ENCODE measurements at places on chromosomes 6 and 20. TPM values are rescaled to one million over a fixed set of nuclear protein-coding genes. Genes with fewer than 3 reads are reported as not detected.

DNA sequence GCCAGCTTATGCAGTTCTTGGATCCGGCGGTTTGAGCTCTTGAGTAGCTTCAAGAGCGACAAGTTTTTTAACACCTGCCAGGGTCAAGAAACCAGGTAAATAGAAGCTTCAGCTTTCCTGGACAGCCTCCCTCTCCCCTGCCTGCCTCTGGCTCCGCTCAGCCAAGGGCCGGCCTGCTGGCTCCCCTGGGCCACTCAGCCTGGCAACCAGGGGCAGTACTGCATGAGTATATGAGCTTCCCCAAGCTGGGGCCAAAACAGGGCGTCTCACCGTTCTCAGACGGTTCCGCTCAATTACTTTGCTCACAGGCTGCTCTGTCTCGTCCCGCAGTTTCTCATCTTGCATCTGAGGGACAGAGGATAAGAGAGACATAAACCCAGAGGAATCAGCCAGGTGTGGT, 856 bp downstream of the TP53TG5 start:
- H3K4me1 ChIP-seq = peaks cover 8% of the 10 kb centered on the region
- H3K27ac ChIP-seq = no peak overlapping the region
- no peak for DNase-seq
- no peaks in the 10 kb centered on the region for H3K27me3 ChIP-seq
- no peaks in the 10 kb centered on the region for H3K36me3 ChIP-seq

DNA sequence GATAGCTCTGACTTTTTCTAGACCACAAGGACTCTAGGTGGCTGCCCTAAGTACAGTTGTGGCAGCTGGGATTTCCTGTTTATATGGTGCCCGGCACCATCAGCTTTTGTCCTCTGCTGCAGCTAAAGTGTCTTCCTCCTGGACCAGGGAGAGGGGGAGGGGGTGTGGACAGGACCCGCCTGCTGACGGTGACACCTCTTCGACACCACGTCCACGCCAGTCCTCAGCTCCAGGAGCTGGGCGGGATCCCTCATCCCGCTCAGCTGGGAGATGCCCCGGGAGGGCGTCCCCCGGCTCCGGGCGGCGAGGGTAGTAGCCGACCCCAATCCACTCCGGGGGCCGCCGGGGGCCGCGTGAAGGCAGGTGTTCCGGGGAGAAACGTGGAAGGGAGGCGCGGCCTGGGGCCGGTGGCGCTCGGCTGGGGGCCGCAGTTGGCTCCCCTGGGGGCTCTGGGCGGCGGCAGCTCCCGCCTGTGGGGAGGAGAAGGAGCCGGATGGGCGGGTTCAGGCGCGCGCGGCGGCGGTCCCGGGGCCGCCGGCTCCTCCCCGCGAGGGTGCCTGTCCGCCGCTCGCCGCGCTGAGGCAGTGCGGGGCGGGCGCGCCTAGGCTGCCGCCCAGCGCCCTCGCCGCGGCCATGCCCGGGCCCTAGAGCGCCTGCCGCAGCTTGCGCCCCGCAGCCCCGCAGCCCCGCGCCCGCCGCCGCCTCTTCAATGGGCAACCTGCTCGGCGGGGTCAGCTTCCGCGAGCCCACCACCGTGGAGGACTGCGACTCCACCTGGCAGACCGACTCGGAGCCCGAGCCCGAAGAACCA, at the start of gene OGFRL1:
Gene OGFRL1, plus strand, starts transcription at position 584 of the 811 bp plus-strand sequence. Its CDS starts 126 bp downstream, at position 710.
- peak; percentile 14 for DNase-seq
- peaks cover 11% of the 10 kb centered on the region for H3K27me3 ChIP-seq
- H3K36me3 ChIP-seq = no peaks in the 10 kb centered on the region
- H3K4me3 ChIP-seq = peak within 1 kb of the TSS; percentile 60
- H3K4me1 ChIP-seq = peaks cover 15% of the 10 kb centered on the region

- no peak overlapping the region for H3K4me3 ChIP-seq
- H3K27ac ChIP-seq = no peak overlapping the region
- H3K27me3 ChIP-seq = no peaks in the 10 kb centered on the region
- no peaks in the 10 kb centered on the region for H3K4me1 ChIP-seq
Observed at GRCh38 chr20:20203784-20204183, 151.5 kb downstream of the CFAP61 start.

- no peak overlapping the region for H3K4me3 ChIP-seq
- no peaks in the 10 kb centered on the region for H3K36me3 ChIP-seq
- H3K27me3 ChIP-seq = no peaks in the 10 kb centered on the region
- peaks cover 23% of the 10 kb centered on the region for H3K4me1 ChIP-seq
- peak; percentile 13 for DNase-seq
- no peak overlapping the region for H3K27ac ChIP-seq
Observed at GRCh38 chr6:156845454-156846155, 68.4 kb downstream of the ARID1B start.

DNA sequence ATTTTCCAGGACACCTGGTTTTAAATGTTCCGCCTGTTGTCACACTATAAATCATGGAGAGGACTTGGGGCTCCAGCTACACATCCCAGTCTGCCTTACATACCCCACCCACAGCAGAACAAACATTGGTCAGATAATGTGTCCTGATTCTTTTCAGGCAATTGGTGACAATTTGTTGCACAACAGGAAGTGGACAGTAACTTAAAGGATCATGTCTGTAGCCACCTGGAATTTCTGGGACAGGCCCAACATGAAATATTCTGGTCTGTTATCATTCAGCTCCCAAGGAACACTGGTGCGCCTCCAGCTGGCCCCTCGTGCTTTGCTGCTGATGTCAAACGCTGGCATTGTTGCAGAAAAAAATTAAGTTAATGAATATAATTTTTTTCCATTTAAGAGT, 117.2 kb downstream of the SOBP start:
- peaks cover 4% of the 10 kb centered on the region for H3K4me1 ChIP-seq
- DNase-seq = peak; percentile 22
- no peaks in the 10 kb centered on the region for H3K27me3 ChIP-seq

DNA sequence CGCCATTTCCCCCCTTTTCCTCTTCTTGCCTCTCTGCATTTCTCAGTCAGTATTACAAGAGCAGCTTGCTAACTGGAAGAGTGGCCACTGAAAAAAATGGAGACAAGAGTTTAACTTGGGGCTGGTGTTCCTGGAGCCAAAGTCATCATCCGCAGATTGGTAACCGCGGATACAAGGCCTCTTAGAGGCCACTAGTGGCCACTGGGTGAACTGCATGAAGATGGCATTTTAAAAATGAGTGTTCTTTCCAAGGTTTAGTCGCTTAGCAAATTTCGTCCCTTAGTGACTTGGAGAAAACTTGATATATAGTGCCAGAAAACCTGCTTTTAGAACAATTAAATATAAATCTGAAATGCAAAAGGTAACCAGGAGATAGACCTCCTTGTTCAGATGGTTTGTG, 4.8 kb downstream of the F13A1 start:
- no peak overlapping the region for H3K27ac ChIP-seq
- peak; percentile 27 for DNase-seq
- no peaks in the 10 kb centered on the region for H3K36me3 ChIP-seq
- H3K27me3 ChIP-seq = peaks cover 29% of the 10 kb centered on the region
- H3K4me3 ChIP-seq = no peak overlapping the region
- H3K4me1 ChIP-seq = no peaks in the 10 kb centered on the region

DNA sequence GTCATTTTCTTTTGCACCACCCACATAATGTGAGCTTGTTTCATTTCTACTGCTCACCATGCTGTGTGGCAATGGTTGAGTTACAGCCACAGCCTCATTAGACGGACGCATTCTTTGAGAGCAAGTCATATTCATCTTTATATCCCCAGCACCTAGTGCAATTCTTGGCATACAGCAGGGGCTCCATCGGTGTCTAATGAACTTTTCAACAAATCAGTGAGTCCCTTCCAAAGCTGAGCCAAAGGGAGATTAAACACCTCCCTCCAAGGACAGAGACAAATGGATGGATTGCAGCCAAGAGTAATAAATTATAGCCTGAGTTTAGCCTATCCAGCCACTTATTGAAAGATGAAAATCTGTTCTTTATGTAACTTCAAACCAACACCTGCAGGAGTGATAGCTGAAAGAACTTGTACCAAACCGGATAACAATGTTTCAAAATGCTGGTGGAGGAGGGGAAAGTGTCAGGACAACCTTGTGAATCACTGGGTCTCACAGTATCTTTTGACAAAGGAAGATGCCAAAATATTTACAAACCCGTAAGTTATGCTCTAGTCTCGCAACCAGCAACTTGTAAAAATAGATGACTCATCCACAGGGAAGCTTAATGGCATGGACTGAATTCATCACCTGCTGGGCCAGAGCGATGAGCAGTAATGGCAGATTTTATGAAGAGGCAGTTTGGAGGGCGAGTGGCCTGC, 139.0 kb downstream of the PXDC1 start:
- no peaks in the 10 kb centered on the region for H3K36me3 ChIP-seq
- H3K4me1 ChIP-seq = no peaks in the 10 kb centered on the region

DNA sequence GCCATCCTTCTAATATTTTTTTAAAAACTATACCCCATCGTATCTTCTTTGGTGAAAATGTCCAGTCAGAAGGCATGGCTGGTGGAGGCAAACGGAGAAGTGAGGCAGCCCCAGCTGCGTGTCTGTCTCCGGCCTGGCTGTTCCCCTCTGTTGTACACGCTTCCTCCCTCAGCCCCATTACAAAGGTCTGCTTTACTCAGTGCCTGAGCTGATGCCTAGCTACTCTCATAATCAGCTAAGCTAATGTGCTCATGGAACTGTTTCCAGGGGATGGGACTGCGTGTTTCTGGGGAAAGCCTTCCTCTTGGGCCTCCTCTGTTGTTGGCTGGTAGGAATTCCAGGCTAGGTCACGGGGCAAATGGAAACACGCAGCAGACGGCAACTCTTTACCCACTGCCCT, 67.3 kb downstream of the PPP1R3G start:
- no peaks in the 10 kb centered on the region for H3K36me3 ChIP-seq
- no peak for DNase-seq
- no peak overlapping the region for H3K27ac ChIP-seq
- H3K4me3 ChIP-seq = no peak overlapping the region

DNA sequence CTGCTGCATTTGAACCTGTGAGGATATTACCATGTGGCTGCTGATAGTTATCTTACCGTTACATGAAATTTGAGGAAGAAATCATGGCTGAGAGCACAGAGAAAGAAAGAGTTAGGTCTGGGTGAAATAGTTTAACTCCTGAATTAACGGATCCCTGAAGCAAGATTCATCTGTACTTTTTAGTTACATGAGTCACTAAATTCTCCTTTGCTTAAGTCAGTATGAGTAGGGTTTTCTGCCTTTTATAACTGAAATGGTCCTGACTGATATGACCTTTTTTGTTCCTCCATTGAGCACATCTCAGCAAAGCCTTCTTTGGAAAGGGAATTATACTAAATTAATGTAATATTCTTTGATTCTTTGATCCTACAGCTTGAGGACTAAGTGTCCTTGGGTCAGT, 333.3 kb upstream of the ZFP64 start:
- no peaks in the 10 kb centered on the region for H3K27me3 ChIP-seq
- no peak overlapping the region for H3K27ac ChIP-seq
- no peak for DNase-seq
- H3K4me1 ChIP-seq = no peaks in the 10 kb centered on the region
- H3K4me3 ChIP-seq = no peak overlapping the region

DNA sequence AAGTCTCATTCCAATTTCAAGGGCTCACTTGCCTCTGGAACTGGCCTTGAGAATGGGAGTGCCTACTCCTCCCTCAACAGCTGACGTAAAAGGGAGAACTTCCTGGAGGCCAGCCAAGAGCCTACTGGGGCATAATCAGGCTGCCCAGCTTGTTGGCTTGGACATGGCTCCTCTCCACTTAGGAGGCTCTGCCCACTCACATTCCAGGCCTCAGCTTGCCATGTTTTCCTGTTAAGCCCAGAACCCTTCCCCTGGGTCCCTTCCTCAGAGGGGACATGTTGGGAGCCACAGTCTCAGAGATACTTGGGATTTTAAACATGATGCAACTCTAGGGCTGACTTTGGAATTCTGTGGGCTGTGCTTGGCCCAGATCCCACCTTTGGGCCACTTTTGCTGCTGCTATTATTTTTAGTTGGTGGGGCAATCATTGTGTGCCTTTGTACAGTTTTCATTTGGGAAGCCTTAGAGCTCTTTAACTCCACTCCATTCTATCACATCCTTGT, 31.5 kb upstream of the ADTRP start:
- peaks cover 13% of the 10 kb centered on the region for H3K27me3 ChIP-seq
- H3K36me3 ChIP-seq = no peaks in the 10 kb centered on the region
- no peaks in the 10 kb centered on the region for H3K4me1 ChIP-seq
- no peak for DNase-seq
- no peak overlapping the region for H3K27ac ChIP-seq

- H3K4me3 ChIP-seq = no peak overlapping the region
- peaks cover 9% of the 10 kb centered on the region for H3K4me1 ChIP-seq
- DNase-seq = no peak
- no peaks in the 10 kb centered on the region for H3K36me3 ChIP-seq
- no peak overlapping the region for H3K27ac ChIP-seq
Observed at GRCh38 chr20:23602241-23602640, 3.5 kb downstream of the CST9 start.

DNA sequence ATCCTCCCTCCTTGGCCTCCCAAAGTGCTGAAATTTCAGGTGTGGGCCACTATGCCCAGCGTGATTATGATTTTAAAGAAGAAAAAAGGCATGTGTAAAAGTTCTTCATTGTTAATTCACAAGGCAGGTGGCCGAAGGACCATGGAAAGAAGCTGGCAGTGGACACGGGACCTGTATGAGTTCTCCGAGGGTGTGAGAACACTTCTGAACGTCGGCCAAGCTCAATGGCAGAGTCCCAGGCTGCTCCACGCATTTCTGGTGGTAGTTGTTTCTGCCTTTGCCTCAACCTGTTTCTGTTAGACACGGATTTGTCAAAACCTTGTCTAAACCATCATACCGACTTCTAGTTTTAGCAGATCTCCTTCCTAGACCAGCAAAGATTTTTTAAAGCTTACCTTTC, 36.6 kb downstream of the IL20RA start:
- no peak overlapping the region for H3K4me3 ChIP-seq
- no peaks in the 10 kb centered on the region for H3K36me3 ChIP-seq
- no peaks in the 10 kb centered on the region for H3K27me3 ChIP-seq
- no peaks in the 10 kb centered on the region for H3K4me1 ChIP-seq

- peaks cover 68% of the 10 kb centered on the region for H3K4me1 ChIP-seq
- no peak overlapping the region for H3K27ac ChIP-seq
- no peak for DNase-seq
Observed at GRCh38 chr20:3545401-3545925, 74.6 kb downstream of the ATRN start.

GRCh38 chr20:49866051-49866450, 49.3 kb downstream of the SPATA2 start:
- no peaks in the 10 kb centered on the region for H3K4me1 ChIP-seq
- H3K27ac ChIP-seq = no peak overlapping the region
- no peak overlapping the region for H3K4me3 ChIP-seq
- H3K27me3 ChIP-seq = no peaks in the 10 kb centered on the region
- H3K36me3 ChIP-seq = peaks cover 32% of the 10 kb centered on the region

GRCh38 chr6:142669471-142670351, 275.3 kb downstream of the HIVEP2 start:
- H3K4me3 ChIP-seq = no peak overlapping the region
- no peak overlapping the region for H3K27ac ChIP-seq
- no peak for DNase-seq

Gene TMEM244
- not detected for polyA plus RNA-seq

Gene HAO1
- 0.03 TPM for polyA plus RNA-seq

Gene HTR1E
- polyA plus RNA-seq = not detected

Gene PRR18
- polyA plus RNA-seq = 0.04 TPM

Gene SERAC1
- 5.5 TPM for polyA plus RNA-seq

Gene TRIM38
- polyA plus RNA-seq = 3.7 TPM

Gene FAM83D
- 51.4 TPM for polyA plus RNA-seq
